Mammary epithelial cell (primary cell): ENCODE measurements at places on chromosomes 1 and 21. TPM values are rescaled to one million over a fixed set of nuclear protein-coding genes. Genes with fewer than 3 reads are reported as not detected.

Gene SLC25A34
- 0.89 and 1.7 TPM in 2 replicates for total RNA-seq

Gene KRTAP11-1
- not detected in 2 replicates for total RNA-seq

Gene TSPEAR
- not detected in 2 replicates for total RNA-seq

Gene CENPL
- 7.7 TPM for total RNA-seq

Gene HSPA6
- 0.33 TPM for total RNA-seq

DNA sequence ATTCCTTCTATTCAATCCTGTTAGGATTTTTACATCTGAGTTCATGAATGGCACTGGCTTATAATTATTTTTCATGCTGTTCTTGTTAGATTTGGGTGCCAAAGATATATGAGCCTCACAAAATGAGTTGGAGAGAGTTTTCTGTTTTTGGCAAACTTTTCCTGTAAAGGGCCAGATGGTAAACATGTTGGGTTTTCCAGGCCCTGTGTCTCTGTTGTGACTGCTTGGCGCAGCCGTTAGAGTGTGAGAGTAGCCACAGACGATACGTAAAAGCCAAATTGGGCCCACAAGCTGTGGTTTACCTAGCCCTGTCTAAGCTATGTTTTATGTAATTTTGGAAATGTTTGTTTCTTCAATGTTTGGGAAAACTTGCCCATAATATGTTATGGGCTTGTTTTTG lies 15.6 kb upstream of the CA6 start:
- DNase-seq: no peak

DNA sequence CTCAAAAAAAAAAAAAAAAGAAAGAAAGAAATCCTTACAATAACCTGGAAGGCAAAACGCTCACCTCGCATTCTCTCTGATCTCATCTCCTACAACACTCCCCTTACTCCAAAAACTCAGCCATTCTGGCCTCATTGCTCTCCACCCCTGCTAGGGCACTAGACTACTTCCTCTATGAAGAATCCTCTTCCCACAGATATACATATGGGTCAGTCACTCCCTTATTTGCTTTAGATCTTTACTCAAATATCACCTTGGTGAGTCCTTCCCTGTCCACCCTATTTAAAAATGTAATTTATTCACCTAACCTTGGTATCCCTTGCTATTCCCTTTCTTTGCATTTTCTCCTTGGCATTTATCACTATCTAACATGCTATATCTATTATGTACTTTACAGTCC lies 24.6 kb upstream of the KIF1B start:
- no peak for DNase-seq

GRCh38 chr1:21264898-21265297 lies 25.4 kb downstream of the ECE1 start:
- DNase-seq: no peak

DNA sequence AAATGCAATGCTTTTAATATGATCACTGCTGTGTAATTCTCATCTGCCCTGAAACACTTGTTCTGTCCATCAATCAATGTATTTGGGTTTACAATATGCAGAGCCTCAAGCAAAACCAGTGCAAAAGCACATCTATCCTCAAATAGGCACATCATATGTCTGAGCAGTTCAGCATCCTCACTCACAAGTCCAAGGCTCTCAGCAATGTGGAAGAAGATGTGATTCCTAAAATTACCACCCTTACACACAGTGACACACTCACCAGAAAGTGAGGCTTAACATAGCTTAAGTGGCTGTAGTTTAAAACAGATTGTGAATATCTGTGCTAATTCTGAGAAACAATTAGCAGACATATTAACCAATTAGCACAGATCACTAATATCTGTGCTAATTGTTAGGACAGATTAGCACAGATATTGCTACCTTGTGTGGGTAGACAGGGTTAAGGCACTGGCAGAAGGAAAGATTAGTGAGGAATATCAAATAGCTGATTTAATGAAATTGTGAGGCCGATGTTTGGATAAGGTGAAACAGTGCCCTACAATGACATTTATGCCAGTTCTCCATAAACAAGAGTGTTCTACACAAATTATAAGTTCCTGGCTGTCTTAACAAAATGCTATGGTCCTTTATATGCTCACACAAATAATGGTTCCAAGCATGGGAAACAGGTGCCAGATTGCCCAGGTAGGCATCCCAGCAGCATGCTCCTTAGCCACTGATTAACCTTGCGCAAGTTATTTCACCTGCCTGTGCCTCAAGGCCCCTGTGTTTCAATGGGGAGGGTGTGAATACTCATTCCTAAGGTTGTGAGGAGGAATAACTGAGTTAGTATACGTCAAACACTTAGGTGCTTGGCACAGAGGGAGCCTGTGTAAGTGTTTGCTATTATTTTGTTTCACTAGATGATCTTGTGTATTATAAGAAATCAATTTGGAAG lies 41.7 kb downstream of the MRPL39 start:
- no peak for DNase-seq

GRCh38 chr21:16169779-16170178 lies 440.0 kb downstream of the USP25 start:
- no peak for DNase-seq

DNA sequence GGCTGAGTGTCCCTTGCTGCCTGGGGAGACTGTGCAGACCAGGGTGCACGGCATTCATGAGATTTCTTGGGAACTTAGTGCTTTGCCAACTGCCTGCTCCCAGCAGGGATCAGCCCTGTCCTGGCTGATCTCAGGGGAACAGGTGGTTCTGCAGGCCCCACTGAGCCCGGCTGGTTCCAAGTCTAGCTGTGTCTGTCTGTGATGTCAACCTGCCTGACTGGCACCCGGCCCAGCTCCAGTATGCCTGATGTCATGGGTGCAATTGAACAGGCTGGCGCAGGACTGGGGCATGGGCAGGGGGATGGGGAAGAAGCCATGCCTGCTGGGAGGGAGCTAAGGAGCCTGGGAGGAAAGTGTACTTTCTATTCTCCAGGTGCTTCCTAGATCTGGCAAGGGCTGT lies 227.1 kb downstream of the GRIK3 start:
- no peak for DNase-seq

DNA sequence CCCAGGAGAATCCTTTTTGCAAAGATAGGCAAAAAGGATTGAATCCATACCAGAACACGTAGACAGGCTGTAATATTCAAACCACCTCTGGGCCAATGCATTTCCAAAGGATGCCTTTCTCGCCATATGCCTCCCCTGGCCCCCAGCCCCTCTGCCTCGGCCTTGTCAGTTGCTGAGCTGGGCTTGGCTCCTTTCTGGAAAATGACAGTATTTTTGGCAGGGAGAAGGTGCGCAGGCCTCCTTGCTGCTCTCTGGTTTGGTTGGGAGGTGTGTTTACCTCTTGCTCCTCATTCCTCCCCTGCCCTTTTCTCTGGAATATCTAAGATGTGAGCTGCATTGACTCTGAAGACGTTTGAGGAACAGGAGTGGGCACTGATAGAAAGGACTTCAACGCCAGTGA lies 26.0 kb upstream of the CNTN2 start:
- DNase-seq: no peak

GRCh38 chr1:30990591-30990990 lies 74.9 kb downstream of the PUM1 start:
- DNase-seq: no peak

- no peak for DNase-seq
Observed at GRCh38 chr1:220702733-220703270, 12.6 kb downstream of the C1orf115 start.

DNA sequence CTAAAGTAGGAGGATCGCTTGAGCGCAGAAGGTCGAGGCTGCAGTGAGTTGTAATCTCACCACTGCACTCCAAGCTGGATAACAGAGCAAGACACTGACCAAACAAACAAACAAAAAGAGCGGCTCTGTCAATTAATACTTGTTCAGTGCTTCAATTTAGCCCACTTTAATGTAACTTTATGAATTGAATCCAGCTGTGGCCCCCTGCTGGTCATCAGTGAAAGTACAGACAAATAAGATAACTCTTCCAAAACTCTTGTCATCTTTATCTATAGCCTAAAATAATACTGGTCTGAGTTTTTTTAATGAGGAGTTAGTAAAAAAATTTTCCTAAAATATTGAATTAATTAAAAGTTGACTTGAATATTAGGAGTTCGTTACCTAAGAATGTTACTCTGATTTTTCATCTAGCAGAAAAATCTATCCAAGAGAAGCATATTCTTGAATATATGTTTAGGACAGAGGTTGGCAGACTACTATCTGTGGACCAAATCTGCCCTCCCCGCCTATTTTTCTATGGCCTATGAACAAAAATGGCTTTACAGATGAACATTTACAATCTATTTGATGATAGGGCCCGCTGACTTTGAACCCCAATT lies 26.1 kb downstream of the ATP5PF start:
- peak; percentile 8 for DNase-seq

DNA sequence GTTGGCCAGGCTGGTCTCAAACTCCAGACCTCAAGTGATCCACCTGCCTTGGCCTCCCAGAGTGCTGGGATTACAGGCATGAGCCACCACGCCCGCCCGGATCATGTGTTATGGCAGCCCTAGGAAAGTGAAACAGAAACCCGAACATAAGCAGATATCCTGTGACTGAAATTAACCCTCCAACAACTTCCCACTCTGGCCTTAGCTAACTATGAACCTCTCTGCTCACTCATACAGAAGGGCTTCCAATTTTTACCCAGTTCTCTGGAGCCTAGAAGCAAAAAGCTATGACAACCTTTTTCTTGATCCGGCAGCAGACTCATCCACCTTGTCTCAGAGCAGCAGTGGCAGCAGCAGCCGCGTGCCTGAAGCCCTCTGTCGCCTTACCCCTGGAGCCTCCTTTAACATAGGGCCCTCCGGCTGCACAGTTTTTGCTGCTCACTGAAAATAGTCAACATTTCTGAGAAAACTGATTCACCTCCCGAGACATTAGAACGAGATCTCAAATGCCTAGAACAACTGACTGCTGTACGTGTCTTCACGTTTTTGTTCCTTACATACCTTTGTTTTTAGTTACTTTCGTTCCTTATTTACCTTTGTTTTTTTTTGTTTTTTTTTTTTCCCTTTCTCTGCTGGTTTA lies 9.3 kb downstream of the CBR1 start:
- no peak for DNase-seq
